NCI-H82 (cell line): ENCODE measurements at places on chromosomes 7 and 10.

- peak; percentile 80 for DNase-seq
These were observed 177.6 kb upstream of the SEMA3A start for GRCh38 chr7:84372155-84372621.

DNA sequence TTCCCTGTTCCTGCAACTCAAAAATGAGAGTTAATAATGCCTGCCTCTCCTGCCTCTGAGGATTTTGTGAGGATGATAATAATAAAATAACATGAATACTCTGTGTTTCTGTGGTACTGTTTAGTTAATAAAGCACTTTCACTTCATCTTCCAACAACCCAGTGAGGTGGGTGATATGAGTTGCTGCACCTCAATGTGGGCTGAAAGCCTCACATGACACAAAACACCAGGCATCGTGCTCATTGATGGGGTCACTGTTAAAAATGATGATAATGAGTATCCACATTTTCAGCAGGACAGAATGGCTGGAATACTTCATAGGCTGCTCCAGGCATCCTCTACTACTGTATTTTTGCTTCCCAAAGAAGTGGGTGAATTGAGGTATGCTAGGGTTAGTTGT, 222.8 kb upstream of the NRP1 start:
- DNase-seq, result no peak

- no peak for DNase-seq
These were observed 159.0 kb upstream of the NRP1 start for GRCh38 chr10:33493497-33493896.

GRCh38 chr7:34973400-34973760, 63.9 kb downstream of the DPY19L1 start:
- no peak for DNase-seq
